ENCODE measurements at places on chromosomes 6 and 20.

GRCh38 chr6:161407581-161407980 is 133.7 kb upstream of the AGPAT4 start:
- no peak for DNase-seq

DNA sequence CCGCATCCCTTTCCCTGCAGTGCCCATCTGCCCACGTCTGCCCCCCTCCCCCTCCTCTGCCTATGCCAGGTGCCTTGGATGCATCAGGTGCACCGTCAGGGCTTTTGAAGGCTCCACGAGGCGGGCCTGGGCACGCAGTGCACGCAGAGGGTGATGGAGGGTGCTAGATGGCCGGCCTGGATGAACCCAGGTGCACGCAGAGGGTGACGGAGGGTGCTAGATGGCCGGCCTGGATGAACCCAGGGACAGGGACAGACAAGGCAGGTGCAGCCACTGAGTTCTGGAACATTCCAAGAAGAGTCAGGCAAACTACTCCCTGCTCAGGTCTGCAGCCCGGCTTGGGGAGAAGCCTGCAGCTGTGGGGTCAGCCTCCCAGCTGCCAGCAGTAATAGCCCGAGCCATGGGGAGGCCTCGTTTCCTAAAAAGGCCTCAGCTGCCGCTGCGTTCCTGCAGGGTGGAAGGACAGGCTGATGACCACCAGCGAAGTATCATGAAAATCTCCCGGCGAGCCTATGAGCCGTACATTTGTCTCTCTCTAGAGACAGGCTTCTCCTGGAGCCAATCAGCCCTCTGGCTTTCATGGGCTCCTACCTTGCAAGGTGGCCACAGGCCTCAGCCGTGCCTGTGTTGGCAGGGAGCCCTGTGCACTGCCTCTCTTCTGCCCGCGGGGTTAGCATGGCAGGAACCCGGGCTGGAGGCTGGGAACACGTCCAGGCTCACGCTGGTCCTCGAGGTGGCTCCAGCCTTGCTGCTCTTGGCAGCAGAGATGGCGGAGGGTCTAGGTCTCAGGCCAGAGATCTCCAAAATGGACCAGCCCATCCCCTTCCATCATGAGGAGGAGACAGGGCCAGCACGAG is 29.6 kb downstream of the NTSR1 start:
- DNase-seq: no peak

GRCh38 chr6:42960243-42961019 is at the start of gene GNMT:
Gene GNMT (plus strand): TSS chr6:42960754. CDS start chr6:42960768, 14 bp downstream.
- DNase-seq: no peak

GRCh38 chr6:40958738-40959137 is 80.3 kb downstream of the UNC5CL start:
- no peak for DNase-seq

DNA sequence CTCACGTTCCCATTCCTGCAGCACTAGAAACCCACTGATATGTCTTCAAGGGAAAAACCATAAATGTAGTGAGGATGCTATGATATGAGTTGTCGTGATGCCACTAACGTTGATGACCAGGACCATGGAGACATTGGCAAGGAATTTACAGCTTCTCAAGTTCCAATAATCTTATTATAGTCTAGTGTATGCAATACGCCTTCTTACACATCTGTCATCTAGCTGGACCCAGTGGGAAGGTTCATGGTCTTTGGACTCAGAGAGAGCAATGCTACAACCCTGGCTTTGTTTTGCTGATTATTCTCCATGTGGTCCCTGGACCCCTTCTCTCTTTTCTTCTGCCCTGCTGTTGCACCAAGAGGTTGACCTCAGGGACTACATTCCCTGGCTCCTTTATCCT is 76.0 kb upstream of the BMP2 start:
- DNase-seq: no peak

DNA sequence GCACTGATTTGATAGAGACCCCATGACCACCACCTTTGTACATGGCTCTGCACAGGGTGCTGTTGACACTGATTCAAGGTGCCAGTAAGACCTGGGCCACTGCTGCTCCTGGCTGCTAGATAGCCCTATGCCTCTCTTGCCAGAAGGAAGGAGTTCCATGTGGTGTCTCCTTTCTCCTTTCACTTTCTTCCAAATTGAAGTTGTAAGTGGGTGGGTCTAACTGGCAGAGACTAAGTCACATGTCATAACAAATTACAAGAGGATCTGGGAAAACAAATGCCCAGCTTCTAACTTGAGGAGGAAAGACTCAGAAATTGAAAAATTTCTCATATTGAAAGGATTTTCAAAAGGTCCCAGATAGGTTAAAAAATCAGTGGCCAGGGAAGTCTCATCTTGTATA is 116.8 kb downstream of the TFAP2B start:
- DNase-seq: no peak

Data from cortex of kidney (tissue), 1 donor.